ENCODE measurements at places on chromosomes 4 and X.

GRCh38 chr4:167826281-167826680 is 266.1 kb upstream of the ANXA10 start:
- DNase-seq = no peak

GRCh38 chrX:74382613-74383012 is 38.7 kb upstream of the SLC16A2 start:
- no peak for DNase-seq

GRCh38 chr4:184807797-184808712 is 17.7 kb downstream of the ACSL1 start:
- no peak for DNase-seq

GRCh38 chr4:74534121-74534520 is 89.2 kb downstream of the AREG start:
- DNase-seq = no peak

DNA sequence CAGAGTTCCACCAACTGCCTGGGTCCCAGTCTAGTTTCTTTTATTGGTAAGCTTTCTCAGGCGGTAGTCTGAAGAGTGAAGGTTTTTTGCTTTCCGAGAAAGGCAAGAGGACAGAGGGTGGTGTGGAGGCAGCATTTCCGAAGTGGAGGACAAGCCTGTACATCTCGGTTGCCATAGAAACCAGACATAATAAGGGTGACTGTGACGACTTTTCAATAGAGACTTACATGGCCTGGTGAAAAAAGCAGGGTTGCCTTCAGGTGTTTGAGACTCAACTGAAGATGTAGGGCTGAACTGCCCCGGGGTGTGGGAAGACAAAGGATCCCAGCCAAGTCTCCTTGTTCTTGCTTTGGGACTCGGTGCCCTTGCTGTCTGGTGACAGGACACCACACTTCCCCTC is 53.6 kb upstream of the RAB40AL start:
- DNase-seq = no peak

DNA sequence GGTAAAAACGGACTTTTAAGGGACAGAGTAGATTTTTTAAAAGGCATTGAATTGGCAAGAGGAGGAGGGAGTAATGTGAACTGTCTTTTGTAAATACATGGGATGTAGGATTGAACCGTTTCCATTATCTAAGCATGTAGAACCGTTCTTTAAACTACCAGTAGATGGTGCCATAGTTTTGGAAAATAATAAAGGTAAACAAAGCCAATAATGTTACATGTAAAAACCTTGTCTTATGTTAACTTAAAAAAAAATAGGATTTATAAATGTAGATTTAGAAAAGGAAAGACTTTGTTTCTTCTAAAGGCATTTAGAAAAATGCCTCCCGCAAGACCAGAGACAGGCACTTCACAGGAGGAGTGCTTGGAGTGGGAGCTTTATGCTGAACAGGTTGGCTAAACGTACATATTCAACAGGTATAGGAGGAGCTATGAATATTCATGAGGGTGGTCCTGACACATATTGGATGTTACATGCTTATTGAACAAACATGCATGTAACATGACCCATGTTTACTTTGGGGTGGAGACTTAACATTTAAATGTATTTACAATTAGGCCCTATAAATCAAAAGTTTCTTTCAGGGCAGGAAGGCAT is 45.5 kb upstream of the FAM241A start:
- DNase-seq = no peak

DNA sequence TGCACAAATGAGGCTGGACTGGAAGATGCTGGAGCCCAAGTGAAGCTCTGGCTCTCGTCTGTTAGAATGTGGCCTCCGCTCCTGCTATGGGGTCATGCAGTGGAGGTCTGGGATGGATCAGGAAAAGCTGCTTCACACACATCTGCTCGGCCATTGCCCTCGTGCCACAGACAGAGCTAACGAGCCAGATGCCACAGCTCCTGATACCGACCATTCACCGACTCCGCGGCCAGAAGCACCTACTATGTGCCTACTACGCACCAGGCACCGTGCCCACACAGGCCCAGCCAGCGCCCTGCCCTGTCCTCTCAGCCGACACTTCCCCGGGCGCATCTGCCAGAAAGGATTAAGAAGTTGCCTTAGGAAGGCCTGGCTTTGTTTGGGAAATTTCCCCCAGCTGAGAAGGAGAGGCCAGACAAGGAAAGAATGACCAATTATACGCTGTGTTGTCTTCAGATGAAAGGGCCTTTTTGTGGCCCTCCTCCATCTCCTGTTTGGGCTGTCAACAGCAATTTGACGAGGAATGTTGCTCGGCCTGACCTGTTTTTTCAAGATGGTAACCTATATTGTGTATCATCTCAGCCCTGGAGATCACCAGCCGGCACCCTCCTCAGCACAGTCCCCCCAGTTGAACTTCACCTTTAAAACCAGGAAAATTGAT is 34.3 kb downstream of the HMX1 start:
- no peak for DNase-seq

DNA sequence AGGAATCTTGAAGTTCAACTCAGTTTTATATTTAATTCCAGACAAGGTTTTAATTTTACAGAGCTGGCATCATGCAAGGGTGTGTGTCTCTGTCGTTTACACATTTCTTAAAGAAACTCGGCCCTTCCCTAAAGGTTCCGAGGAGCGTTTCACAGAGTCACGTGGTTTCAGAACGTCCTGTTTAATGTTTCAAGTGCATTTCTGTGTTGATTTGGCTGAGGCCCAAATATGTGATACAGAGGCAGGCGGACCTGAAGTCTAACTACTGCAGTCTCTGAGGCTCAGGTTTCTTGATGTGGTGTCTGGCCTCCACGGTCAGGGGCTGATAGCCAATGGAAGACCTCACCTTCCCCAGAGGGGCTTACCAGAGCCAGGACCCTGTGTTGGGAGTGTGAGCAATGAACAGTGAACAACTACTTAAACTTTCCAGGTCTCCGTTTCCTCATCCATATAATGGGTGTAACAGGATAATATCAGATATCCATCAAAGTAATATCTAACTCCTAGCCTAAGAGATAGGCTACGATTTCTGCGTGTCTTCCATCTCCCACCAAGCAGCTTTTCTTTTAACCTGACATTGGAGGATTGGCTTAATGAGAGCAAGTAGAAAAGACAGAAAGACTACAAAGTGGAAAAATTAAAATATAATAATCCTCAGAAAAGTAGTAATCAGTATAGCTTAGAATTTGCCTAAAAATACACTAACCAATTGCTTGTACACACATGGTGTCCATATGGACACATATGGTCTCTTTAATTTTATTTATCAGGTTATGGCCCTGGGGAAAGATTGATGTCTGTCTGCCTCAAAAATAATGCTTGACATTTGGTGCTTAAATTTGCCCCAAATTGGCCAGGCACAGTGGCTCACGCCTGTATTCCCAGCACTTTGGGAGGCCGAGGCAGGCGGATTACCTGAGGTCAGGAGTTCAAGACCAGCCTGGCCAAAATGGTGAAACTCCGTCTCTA is 50.0 kb upstream of the TRIM2 start:
- peak; percentile 41 for DNase-seq

DNA sequence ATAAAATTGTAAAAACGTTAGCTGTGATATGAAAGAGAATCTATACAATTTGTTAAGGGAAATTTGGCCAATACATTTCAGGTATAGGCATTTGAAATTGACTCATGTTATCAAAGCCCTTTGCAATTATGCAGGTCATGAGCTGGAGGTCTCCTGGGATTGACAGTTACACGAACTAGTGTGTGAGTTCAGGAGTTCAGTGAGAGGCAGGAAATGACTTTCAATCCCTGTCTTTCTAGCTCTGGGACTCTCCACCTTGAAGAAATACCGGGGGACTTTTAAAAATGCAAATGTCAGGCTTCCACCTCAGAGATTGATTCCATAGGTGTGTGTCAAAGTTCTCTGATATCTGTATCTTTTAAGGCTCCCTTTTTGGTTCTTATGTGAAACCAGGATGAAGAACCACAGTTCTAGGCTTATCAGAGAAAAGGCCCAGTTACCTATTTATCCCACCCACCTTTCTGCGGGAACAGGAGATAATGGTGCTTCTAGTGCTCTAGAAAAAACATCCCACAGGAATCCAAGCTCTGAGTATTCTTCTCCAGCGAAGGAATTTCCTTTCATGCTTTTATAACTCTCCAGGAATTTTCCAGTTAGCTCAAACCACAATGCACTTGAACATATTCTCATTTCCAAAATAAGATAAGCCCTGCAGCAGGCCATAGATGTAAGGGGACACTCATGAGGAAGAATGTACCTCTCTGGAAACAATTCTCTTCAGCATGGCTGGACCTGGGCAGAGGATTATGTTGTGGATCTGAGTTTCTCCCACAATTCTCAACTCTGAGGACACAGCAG is 501.0 kb downstream of the IDS start:
- DNase-seq = no peak

DNA sequence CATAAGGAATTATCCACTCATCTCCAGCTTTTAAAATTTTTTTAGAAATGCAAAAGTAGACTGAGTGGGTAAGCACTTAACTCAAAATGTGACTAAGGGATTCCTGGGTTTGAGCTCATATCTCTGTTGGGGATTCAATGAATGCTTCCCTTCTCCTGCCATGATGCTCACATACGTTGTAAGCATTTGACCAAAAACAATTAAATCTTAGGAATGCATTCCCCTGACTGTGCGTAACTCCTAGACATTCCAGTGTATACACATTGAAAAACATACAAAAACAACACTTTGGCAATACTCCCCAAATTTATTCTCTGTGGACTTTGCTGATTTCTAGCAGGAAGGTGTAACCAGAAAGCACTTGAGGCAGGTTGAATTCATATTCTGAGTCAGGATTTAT is 29.8 kb downstream of the SPANXA2 start:
- no peak for DNase-seq

DNA sequence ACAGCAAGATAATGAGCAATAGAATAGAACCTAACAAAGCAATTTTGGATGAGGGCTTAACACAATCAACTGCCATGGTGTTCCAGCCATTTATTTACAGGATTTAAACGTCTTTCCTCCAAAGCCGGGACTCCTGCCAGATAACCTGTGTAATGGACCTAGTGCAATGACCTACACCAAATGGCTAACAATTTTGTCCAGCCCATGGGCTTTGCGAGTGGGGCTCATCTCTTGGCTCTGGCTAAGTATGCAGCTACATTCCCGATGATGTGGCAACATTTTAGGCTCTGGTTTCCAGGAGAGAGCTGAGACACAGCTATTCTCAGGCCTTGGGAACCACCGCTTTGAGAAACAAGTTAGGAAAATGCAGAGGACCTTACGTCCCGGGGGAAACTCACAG is 822.3 kb upstream of the FTHL17 start:
- DNase-seq = no peak

- no peak for DNase-seq
Measured at GRCh38 chr4:137664416-137664815, 132.1 kb upstream of the PCDH18 start.

DNA sequence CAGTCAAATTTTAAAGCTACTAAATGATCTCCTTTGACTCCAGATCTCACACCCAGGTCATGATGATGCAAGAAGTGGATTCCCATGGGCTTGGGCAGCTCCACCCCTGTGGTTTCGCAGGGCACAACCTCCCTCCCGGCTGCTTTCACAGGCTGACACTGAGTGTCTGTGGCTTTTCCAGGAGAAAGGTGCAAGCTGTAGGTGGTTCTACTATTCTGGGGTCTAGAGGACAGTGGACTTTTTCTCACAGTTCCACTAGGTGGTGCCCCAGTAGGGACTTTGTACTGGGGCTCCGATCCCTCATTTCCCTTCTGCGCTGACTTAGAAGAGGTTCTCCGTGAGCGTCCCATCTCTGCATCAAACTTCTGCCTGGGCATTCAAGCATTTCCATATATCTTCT is 845.2 kb downstream of the PCDH18 start:
- no peak for DNase-seq

DNA sequence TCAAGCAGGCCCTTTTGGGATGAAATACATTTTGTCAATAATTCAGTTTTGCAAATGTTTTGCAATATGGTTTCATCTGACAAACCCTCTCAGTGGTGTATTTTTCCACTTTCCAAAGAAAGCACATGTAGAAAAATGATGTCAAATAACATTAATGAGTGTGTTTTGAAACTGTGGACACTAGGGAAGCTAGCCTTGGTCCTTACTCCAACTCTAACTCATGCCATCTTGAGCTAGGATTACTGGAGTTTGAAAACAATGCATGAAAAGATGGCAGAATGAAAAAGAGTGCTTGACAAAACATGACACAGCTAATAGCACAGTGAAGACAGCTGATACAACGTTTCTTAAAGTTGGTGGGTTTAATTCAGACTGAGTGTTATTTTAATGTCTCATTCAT is 41.4 kb downstream of the HAND2 start:
- DNase-seq = no peak

DNA sequence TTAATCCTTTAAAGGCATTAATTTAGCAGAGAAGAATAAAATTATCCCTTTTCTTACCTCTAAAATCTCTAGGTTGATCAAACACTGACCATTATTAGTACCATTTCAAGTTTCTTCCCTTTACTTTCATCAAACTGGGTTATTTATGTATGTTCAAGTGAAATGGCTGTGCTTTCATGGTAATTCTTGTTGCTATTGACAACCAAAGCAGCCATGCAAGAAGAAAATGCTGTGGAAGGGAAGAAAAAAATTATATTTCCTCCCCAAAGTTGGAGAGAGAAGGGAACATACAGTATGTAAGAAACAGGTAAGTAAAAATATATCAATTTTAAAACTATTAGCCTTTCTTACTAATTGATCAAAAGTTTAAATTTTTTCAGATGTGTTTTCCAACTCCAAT is 16.2 kb downstream of the NPNT start:
- no peak for DNase-seq

DNA sequence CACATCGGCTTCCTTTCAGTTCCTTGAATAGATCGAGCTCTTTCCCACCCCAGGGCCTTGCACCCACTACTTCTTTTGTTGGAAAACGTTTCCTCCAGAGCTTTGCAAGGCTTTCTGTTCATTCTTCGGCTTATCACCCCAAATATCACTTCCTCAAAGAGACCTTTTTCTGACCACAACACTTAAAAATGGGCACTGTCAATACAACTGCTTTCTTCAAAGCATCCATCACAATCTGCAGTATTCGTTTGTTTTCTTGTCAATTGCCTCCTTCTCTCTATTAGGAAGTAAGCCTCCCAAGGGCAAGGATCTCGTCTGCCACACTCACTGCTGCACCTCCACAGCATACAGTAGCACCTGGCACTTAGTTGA is 17.7 kb upstream of the CENPU start:
- DNase-seq = no peak

DNA sequence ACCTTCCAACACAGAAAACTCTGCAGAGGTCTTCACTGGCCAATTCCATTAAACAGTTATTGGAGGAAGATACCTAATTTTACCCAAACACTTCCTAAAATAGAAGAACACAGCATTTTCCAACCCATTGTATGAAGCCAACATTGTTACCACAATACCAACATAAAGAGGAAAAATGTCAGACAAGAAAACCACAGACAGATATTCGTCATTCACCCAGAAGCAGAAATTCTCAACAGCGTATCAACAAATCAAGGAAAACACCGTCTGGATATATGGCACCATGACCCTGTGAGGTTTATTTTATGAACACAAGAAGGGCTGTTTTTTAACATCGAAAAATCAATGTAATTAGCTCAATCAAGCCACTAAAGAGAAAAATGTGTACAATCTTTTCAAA is 255.6 kb downstream of the ASMT start:
- DNase-seq = no peak
